ENCODE measurements at places on chromosomes 2 and 18. TPM values are rescaled to one million over a fixed set of nuclear protein-coding genes. Genes with fewer than 3 reads are reported as not detected.

Gene HOXD8
- total RNA-seq: 13.9 TPM

Gene SKOR2
- not detected for total RNA-seq

Gene PRKCE
- 10.3 TPM for total RNA-seq

Gene ADD2
- 29.8 TPM for total RNA-seq

Gene KCNG2
- total RNA-seq: 6.0 TPM

Gene SLC9A4
- total RNA-seq: not detected

Gene OTOF
- not detected for total RNA-seq

Gene ABCB11
- not detected for total RNA-seq
